ENCODE measurements at places on chromosomes 2 and 18. TPM values are rescaled to one million over a fixed set of nuclear protein-coding genes. Genes with fewer than 3 reads are reported as not detected.

Gene DNAJC5G
- total RNA-seq: not detected

DNA sequence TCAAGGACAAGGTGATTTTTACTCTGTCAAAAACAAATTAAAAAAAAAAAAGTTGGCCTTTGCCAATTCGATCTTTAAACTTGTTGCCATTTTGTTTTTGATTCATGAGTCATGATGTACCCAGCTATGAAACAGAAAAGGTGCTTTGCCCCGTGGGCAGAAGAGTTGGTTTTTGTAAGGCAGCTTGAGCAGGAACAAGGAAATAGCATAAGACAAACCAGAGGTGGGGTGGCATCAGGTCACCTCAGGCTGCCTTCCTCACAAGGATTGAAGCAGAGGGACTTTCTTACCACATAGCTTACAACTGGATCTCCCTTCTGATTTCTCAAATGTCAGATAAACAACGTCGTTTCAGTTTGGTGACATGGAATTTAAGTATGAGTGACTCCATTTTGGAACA, 123.8 kb downstream of the ARL4C start:
- no peak for DNase-seq

- no peak for DNase-seq
Observed at GRCh38 chr2:219049282-219049681, 8.0 kb upstream of the CFAP65 start.

DNA sequence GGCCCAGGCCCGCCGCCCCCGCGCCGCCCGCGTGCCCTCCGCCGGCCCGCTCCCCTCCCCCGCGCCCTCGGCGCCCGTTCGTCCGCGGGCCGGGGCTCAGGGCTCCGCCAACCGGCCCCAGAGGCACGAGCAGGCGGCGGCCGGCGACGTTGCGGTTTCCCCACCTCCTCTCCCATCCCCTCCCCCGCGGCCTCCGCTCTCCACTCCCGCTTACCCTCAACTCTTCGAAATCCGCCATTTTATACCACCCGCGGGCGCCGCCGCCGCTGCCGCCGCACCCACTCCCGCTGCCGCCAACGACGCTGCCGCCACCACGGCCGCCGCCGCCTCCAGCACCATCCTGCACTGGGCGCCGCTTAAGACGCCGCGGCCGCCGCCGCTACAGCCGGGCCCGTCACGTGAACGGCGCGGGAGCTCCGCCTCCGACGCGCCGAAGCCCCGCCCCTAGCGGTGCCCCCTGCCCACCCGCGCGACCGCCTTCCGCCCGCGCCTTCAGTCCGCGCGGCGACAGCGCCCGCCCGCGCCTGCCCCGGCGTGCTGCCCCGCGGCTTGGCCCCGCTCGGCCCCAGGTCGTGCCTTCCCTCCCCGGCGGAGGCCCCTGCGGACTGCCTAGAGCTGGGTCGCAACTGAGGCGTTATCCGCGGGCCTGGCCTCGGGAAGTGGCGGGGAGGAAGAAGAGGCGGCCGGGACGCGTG, at the start of the genes KATNAL2 and PIAS2:
Gene KATNAL2, plus strand, starts transcription at position 495 of the 695 bp plus-strand sequence. CDS start 29,271 bp downstream, outside the sequence.
Gene PIAS2, minus strand, starts transcription at position 400 of the 695 bp plus-strand sequence. Its CDS starts 162 bp downstream, at position 238.
- DNase-seq: peak; percentile 81

- no peak for DNase-seq
Observed at GRCh38 chr2:200751786-200752185, 59.9 kb upstream of the BZW1 start.
